Endodermal cell (in vitro differentiated cells): ENCODE measurements at places on chromosomes 16 and 17.

GRCh38 chr16:57279780-57280638, 4.5 kb downstream of the PLLP start:
- DNase-seq = no peak

DNA sequence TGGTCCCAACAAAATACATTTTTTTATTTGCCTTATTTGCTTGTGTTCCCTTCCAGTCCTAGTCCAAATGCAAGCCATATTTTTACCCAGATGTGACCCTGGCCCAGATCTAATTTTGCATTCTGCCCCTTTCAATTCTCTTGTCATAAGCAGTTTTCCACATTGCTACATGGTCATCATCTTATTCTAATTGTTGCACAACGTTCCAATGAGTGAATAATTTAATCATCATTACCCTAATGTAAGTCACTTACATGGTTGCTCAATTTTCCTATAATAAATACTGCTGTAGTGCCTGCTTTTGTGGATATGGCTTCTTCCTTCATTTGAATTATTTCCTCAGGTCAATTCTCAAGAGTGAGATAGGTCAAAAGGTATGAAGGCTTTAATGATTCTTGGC, 12.8 kb downstream of the RSAD1 start:
- DNase-seq = no peak

GRCh38 chr17:57608369-57609124, 136.6 kb downstream of the CCDC182 start:
- no peak for DNase-seq

DNA sequence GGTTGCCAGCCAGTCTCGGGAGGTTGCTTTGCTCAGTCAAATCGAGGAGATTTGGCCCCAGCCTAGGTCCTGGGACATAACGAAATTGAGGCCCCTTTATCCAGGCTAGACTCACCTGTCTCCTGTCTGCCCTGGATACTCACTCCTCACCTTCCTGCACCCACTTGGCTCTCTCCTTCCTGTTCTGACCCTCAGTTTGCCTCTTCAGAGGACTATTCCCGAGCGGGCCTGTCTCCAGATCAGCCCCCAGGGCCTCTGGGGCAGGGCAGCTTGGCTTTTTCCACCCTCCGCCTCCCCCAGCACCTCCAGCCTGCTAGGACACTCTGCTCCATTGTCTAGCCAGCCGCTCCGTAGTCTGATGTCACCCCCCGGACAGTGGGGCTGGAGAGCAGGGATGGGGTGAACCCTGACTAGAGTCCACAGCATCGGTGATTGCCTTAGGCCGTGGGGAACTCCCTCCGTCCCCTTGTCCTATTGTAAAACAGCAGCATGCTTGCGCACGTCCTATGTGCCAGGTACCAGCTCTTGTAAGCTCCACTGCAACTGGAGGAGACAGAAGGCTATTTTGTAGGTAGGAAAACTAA, 8.8 kb downstream of the WFIKKN2 start:
- peak; percentile 46 for DNase-seq

DNA sequence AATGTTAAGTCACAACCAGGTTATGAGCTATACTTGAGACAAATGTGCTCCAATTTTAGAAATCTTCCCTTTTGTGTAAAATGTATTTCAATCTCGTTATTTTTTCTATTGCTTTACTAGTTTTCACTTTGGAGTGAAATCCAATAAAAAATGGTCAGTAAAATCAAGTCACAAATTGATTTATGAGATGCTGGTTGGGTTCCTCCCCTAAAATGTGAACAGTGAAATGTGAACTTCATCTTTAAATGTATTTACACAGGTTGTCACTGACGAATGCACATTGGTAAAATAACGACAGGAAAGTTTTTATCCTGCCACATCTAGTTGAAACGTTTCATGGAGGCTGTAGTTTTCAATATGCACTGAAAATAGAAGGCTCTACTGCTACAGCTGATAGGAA, 55.5 kb downstream of the COX10 start:
- no peak for DNase-seq

- DNase-seq = no peak
Observed at GRCh38 chr17:72520665-72521303, 400.0 kb downstream of the SOX9 start.

DNA sequence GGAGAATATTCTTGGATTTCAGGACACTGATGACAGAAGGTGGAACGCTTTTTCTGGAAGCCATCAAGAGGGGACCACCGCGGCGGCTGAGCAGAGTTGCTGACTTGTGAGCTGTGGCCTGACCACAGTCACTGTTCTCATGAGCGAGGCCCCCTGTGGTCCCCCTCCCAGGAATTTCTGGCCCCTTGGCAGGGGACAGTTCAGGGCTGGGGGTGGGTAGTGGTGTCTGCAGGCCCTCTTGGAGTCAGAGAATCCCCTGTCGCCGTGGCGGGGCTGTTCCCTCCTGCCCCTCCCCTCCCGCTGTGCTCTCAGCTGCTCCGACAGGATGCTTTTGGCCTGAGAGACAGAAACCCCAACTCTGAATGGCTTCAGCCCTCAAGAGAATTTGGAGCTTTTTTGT, 292.0 kb downstream of the SEC14L1 start:
- DNase-seq = peak; percentile 78

GRCh38 chr17:63113167-63113566, 147.1 kb downstream of the TANC2 start:
- no peak for DNase-seq

DNA sequence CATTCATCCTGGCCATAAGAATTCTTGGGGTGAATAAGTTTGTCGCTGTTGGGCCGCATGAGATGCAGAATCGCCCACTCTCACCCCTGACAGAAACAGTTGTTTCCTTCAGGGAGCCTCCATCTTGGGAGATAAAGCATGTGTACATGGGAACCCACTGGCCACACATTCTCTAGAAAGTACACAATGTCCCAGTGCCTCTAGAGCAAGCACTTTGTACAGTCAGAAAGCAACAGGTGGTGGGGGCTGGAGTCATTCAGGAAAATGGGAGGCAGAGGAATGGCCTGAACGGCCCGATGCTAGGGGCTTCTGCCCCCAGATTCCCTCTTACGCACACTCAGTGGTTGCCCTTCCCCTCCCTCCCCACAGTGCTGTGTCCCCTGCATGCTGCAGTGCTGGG, 16.1 kb downstream of the ACE start:
- no peak for DNase-seq

DNA sequence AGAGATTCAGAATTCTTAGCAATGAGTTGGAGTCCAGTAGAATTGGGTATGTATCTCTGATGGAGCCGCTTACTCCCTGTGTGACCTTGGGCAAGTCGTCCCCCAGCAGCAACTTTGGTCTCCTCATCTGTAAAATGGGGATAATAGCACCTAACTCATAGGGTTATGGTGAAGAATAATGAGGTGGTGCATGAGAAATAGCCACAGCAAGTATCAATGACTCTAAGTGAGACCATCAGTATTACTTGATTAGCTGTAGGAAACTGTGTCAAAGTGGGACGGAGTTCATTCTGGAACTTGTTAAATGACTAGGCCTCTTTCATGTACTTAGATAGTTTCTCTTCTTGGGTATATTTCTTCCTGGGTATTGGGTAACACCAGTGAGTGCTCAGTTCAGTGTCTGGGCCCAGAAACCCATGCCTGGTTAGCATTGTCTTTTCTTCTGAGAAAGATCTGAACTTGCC, 6.4 kb downstream of the PRKCB start:
- DNase-seq = no peak

DNA sequence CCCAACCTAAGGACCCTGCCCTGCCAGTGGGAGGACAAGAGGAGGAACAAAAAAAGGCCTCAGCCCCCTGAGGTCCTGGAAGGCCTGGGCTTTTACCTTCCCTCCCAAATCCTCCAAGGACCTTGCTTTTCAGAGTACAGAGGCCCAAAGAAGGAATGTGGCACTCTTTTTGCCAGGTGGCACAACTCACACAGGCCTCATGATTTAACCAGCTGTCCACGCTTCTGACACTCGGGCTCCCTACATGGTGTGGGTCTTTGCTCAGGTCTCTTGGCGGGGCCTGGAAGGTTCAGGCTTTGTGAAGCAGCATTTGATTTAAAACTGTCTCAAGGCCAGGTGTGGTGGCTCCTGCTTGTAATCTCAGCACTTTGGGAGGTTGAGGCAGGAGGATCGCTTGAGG, 120.6 kb downstream of the ABCC6 start:
- DNase-seq = no peak

- no peak for DNase-seq
Observed at GRCh38 chr17:49260817-49261291, 30.3 kb upstream of the PHOSPHO1 start.

DNA sequence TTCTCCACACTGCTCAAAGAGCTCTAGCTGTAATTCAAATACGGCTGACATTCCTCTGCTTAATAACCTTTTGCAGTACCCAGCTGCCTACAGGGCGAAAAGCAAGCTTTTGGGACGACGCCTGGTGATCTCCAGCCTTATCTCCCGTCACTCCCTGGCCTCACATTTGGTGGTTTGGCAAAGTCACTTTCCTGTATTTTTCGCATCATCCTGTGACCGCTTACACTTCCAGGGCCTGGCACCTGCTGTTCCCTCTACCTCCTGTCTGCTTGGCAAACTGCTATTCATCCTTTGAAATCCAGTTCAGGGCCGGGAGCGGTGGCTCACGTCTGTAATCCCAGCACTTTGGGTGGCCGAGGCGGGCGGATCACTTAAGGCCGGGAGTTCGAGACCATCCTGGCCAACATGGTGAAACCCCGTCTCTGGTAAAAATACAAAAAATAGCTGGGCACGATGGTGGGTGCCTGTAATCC, 2.7 kb upstream of the BHLHA9 start:
- DNase-seq = peak; percentile 64

GRCh38 chr16:16021020-16021419, 71.6 kb downstream of the ABCC1 start:
- DNase-seq = no peak

DNA sequence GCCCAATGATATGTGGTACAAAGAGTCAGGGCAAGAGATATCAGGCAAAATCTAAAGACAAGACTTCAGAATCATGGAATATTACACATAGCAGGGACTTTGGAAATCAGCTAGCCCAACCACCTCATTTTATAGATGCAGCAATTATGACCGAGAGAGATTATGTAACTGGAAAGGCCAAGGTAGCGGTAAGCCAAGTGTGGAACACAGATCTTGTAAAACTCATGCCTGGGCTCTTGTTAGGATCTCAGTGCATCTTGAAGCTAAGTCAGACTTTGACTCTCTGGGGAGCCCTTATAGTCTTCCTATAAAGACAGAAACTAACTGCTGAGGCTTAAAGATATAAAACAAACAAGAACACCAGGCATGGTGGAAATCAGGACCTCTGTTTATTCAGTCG, 18.6 kb downstream of the MAP2K6 start:
- DNase-seq = no peak

DNA sequence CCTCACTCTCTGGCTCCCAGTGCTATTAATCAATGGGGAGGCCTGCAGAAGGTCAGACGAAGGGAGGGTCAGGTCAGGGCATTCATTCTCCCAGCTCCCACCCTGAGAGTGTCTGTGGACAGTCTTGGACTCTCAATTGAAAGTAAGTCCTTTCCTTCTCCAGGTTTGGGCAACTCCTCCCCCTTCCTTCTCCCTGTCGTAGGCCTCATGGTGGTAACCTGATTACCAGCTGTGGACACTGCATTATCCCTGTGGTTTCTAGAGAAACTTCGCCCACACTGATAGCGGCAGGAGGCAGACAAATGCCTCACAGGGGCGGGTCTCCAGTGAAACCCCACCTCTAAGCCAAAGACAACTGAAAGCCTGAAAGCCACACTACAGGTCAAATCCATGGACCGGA, 57.7 kb upstream of the SLC25A19 start:
- peak; percentile 90 for DNase-seq
